ENCODE measurements at places on chromosomes 3 and 15. TPM values are rescaled to one million over a fixed set of nuclear protein-coding genes. Genes with fewer than 3 reads are reported as not detected.

The TIMP4 gene
- not detected for total RNA-seq

The SV2B gene
- total RNA-seq, result 28.6 TPM

The P2RY14 gene
- not detected for total RNA-seq

The PARL gene
- total RNA-seq, result 29.6 TPM

The CCRL2 gene
- total RNA-seq, result 15.8 TPM

The TMEM43 gene
- 98.2 TPM for total RNA-seq

The HYAL3 gene
- 18.4 TPM for total RNA-seq

The LRRFIP2 gene
- 57.9 TPM for total RNA-seq

The TRPM1 gene
- not detected for total RNA-seq

The IQCH gene
- total RNA-seq, result 1.1 TPM

The HTR3E gene
- not detected for total RNA-seq

The CEMIP gene
- 0.53 TPM for total RNA-seq

The CPEB1 gene
- total RNA-seq, result not detected

The CHRNA7 gene
- total RNA-seq, result 4.8 TPM

The SLCO2A1 gene
- total RNA-seq, result 2.2 TPM

The SERINC4 gene
- total RNA-seq, result not detected

The UACA gene
- 118 TPM for total RNA-seq

The BRK1 gene
- total RNA-seq, result 156 TPM

The SLC22A13 gene
- total RNA-seq, result not detected

The ATOSA gene
- total RNA-seq, result 14.4 TPM

The RPS27L gene
- 330 TPM for total RNA-seq
